HS-27A (cell line): ENCODE measurements at places on chromosomes 12 and 14.

- DNase-seq, result peak; percentile 4
Measured at GRCh38 chr14:89276424-89276975, 140.5 kb downstream of the FOXN3 start.

GRCh38 chr14:35362911-35363374 lies 41.6 kb downstream of the NFKBIA start:
- no peak for DNase-seq

DNA sequence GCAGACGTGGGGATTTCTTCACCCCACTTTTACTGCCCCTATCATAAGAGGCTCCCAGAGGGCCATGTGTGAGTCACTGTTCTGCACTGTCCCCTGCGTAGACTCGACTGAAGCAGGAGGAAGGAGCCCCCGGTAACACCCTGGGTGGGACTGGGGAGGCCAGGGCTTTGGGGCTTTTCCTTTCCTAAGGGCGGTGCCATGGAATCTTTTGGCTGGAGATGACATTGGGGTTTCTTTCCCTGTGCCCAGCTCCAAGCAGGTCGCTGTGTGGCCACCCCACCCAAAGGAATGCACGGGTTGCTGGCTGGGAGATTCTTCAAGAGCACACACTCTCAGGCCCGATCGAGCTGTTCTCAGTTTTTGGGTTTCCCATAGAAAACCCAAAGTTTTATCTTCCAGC lies 62.3 kb upstream of the RIN3 start:
- DNase-seq, result no peak

GRCh38 chr14:98959958-98960616 lies 311.9 kb downstream of the BCL11B start:
- DNase-seq, result no peak

- DNase-seq, result no peak
Measured at GRCh38 chr14:68571928-68572525, 220.8 kb downstream of the ZFP36L1 start.

DNA sequence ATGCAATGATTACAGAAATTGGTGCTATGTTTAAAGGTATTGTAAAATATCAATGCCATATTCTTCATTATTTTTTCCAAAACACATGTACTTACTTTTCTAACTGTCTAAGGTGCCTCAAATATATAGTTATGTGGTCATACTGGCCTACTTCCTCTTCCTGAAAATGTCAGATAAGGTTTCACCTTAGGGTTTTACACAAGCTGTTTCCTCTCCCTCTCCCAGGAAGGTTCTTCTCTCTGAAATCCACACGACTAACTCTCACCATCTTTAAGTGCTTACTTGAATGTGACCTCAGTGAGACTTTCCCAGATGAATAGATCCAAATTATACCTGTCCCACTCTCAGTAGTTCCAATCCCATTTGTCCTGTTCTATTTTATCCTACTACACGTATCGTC lies 11.6 kb upstream of the CLEC4D start:
- DNase-seq, result no peak

DNA sequence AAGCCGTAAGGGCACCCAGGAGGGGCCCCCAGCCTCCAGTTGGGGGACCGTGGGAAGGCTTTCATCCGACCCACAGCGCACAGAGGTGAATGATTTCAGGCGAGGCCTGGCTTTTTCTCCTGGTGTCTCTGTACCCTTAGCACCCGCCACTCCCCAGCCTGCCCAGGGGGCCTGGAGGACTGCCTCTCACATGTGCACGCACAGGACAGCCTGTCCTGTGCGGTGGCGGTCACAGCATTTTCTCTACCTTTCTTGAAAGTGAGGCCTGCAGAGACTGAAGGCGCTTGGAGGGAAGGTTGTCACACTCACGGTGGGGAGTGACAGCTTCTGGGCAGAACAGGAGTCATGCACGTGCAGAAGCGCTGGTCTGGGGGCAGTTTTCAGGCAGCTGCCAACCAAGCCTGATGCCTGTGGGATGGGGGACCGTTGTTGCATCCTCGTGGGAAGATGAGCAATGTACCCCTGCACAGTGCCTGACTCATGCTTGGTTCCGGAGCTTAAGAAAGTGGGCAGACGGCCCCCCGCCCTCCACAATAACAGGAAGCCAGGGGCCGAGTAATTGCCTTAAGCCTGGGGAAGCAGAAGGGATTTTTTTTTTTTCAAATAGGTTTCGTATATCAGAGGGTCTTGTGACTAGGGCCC lies 148.1 kb downstream of the TSPAN9 start:
- no peak for DNase-seq
